Fibroblast of skin of left biceps (primary cell): ENCODE measurements at places on chromosomes 12 and 14.

- DNase-seq: no peak
Measured at GRCh38 chr12:4099276-4099675, 174.3 kb upstream of the CCND2 start.

DNA sequence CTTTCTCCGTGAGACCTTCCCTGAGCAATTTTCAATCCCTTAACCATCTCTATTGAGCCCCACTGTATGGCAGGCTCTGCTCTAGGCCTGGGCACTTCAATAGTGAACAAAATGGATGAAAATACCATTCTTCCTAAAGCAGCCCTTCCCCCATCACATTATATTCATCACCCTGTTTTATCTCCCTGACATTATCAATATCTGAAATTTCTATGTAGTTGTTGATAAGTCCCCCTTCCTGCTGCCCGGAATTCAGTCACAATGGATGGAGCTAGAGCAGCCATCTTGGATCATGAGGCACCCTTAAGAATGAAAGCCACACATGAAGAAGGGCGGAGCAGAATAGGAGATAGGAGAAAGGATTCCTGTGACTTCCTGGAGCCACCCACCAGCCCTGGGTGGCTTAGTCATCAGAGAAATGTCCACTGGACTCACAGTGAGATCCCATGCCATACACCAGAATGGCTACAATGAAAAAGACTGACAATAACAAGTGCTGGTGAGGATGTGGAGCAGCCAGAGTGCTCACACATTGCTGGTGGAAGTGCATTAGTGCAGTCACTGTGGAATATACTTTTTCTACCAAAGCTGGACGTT, 33.9 kb downstream of the SCARB1 start:
- DNase-seq: no peak

- no peak for DNase-seq
Measured at GRCh38 chr14:92847278-92847677, 53.2 kb downstream of the GOLGA5 start.

DNA sequence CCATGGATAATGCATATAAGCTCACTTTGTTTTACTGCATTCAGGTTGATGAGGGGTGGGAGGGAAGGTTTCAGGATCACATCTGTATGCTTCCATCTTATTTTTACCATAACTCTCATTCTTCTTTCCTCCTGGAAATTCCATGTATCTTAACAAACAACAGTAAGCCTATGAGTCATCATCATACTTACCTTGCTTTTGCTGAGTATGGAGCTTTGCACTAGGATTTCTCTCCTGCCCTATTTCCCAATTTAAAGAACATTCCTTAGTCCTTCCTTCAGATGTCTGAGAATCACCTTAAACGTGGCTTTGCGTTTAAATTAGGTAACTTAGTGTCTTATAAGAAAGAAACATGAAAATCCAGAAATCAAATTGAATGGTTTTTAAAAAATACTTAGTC, 1.6 kb upstream of the CLEC14A start:
- no peak for DNase-seq

- no peak for DNase-seq
Measured at GRCh38 chr12:20507056-20507455, 138.7 kb downstream of the PDE3A start.

GRCh38 chr12:93622485-93622884, 50.0 kb downstream of the SOCS2 start:
- no peak for DNase-seq

- no peak for DNase-seq
Measured at GRCh38 chr14:103395244-103395643, 10.0 kb downstream of the MARK3 start.

DNA sequence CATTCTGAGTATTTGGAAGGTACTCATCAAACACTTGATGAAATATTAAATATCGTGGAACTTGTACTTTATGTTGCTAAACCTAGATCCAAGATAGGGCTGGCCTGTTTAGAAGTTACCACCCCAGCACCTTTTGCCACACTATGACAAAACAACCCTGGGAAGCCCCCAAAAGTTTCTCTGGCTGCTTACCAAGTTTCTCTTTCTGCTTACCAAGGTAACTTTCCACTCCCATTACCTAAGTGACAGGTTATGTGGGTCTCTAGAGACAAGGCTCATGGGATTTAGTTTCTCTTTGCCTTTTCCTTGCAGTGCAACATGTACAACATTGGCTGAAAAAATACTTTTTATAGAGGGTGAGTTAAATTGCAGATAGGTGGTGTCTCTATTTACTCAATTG, 28.9 kb upstream of the PPM1A start:
- DNase-seq: no peak

- no peak for DNase-seq
Measured at GRCh38 chr12:132551641-132552031, 58.7 kb downstream of the LRCOL1 start.

DNA sequence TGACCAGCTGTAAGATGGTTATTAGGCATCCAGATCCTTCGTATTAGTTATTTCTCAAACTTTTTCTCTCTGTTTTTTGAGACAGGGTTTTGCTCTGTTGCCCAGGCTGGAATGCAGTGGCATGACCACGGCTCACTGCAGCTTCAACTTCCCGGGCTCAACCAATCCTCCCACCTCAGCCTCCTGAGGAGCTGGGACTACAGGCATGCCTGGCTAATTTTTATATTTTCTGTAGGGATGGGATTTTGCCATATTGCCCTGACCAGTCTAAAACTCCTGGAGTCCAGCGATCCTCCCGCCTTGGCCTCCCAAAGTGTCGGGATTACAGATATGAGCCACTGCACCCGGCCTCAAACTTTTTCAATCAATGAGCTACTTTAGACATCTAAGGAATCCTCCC, 33.1 kb downstream of the FZD10 start:
- no peak for DNase-seq

DNA sequence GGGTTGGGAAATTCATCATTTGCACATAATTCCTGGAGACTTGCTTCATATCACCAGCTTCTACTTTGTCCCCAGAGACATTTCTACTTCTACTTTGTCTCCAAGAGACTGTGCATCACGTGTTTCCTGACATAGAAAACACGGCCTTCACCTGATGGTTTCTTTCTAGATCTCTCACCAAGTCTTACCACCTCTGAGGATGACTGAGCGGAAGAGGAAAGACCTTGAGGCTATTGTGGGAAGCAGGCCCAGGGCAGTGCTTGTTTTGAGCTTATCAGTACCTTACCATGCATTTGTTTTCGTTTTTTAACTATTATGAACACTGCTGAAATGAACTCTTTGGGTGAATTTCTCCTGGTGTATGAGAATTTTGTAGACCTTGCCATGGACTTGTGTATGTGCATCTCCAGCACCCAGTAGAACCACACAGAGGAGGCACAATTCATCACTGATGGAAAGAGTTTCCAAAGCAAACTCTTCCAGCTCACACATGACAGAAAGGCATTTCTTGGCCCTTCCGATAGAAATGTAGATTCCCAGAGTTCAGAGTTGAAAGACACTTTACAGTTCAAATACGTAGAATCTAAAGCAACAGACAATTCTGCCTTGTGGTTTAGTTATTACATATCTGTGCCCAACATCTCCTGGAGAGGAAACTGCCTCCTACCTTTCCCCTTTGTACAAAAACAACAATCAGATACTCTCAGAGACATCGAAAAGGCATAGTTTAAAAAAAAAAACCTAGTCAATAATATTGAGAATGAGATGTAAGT, 434.7 kb downstream of the FUT8 start:
- DNase-seq: no peak

- DNase-seq: no peak
Measured at GRCh38 chr14:92577321-92577742, 63.8 kb downstream of the RIN3 start.

DNA sequence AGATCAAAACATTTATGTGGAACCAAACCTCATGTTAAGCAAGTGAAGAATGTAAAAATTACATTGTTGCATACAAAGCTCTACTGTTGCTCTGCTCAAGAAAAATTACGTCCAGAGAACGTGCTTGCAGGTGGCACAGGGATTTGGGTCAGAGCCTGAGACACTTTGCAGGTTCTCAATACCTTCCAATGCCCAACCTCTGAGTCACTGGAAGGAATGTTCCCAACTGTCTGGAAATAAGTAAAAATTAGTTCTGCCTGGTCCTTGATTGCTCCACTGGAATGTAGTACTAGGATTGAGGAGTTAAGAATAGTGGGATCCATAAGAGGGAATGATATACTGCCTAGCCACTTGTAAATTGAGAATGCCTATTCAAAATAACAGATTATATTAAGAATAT, 2.8 kb upstream of the IFNG start:
- DNase-seq: no peak

GRCh38 chr12:5516371-5517241, 84.7 kb downstream of the NTF3 start:
- no peak for DNase-seq

GRCh38 chr12:82176026-82176425, 182.2 kb downstream of the CCDC59 start:
- no peak for DNase-seq

DNA sequence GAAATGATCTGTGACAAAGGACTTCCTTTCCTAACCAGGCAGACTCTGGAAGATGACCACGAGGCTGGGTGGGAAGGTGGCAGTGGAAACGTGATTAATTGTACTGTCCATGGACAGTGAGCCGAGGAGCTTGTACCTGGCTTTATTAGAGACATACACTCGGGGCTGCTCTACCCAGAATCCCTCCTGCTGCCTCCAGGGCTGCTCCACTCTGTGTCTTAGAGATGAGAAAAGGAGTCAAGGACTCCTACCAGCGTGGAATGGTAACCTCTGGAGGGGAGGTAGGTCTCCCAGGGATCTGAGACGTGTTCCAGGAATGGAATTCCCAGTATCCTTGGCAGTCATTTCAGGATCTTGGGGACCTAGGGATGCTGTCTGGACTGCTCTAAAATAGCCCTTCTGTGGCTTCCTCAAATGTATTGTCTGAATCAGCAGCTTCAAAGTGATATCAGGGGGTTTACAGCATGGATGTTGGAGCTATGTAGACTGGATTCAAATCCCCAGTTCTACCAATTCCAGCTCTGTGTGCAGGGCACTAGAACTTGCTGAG, 237.8 kb downstream of the CACNA1C start:
- no peak for DNase-seq

- DNase-seq: no peak
Measured at GRCh38 chr12:39622306-39622705, 2.7 kb upstream of the ABCD2 start.

- DNase-seq: no peak
Measured at GRCh38 chr12:53867216-53868012, 71.2 kb upstream of the HOXC13 start.

DNA sequence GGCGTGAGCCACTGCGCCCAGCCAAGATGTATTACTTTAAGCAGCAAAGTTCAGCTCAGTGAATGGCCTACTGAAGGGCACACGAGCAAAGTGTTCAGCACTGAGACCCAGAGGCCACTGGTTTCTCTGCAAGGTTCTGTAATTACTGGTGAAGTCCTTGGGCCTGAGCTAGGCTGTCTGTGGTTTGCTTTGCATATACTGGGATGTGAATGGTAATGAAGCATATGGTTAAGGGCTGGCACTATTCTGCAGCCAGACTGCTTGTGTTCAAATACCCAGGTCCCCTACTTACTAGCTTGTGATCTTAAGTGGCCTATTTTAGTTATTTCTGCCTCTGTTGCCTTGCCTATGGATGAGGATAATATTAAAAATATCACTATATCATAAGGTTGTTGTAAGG, 72.0 kb downstream of the LLPH start:
- no peak for DNase-seq

DNA sequence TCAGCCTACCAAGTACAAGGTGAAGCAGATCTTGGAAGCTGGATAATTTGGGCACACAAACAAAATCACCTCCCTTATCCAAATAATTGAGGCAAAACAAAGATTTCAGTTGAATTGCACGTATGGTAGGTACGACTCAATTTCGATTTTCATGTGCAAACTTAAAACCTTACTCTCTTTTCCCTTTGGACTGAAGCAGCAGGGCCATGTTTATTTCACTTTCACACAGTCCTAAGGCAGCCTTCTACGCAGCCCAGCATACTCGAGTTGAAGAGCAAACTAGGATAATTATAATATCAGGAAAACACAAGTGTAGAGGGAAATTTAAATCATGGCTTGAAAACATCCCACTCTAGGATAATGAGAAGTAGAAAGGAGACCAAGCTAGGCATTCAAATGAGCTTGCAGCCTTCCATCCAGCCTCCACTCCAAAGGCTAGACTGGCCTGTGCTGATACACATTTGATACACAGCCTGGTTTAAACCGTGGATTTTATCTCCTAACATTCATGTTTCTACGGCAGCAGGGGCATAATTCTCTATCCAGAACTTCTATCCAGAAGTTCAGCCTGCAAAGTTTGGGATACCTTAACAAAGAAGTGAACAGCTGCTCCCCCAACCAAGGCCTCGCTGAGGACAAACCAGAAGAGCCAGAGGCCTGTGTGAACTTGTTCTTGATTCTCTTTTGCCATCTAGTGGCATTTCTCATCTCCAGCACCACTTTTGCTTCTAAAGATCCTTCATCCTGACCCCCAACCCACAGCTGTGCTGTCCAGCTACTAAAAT, 2.4 kb upstream of the RNASE7 start:
- no peak for DNase-seq

DNA sequence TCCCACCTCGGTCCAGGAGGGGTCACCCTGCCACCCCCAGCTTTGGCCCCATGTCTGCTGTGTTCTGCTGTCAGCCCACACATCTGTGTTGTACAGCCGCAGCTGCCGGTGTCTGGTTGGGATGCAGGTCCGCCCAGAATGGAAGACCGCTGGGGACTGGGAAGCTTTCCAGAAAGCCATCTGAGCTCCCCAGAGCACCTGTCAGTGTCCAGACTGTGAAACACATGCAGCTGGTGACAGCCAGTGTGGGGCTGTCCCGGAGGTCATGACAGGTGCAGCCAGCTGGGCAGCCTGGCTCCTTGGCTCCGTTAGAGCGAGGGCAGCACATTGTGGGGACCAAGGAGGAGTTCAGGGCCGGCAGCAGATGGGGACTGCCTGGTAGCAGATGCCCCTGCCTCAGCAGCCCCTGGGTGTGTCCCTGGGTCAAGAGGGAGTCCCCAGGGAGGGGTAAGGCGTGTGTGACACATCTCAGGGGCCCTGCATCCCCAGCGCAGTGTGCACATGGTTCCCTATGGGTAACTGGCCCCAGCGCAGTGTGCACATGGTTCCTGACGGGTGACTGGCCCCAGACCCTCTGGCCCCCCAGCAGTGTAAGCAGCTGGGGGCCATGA, 16.4 kb downstream of the CEP170B start:
- no peak for DNase-seq

DNA sequence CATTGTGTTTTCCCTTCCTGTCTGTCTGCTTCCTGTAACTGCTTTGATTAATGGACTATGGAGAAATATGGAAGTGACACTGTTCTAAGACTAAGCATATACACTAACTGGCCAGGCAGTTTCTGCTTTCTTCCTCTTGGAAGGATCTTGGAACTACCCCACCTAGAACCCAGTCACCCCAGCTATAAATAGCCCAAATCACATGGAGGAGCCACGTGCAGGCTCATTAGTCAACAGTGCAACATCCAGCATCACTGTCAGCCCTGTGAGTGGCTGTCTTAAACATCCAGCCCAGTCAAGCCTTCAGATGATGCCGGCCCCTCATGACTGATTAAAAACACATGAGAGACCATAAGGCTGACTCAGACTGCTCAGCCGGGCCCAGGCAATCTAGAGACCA, 39.2 kb downstream of the BCAT1 start:
- peak; percentile 81 for DNase-seq

GRCh38 chr12:88450136-88450535, 130.1 kb downstream of the KITLG start:
- no peak for DNase-seq

GRCh38 chr12:69046363-69046762, 113.4 kb upstream of the CPM start:
- no peak for DNase-seq
